Brain pericyte (primary cell): ENCODE measurements at places on chromosomes 1 and 21.

- DNase-seq: no peak
These were observed 60.8 kb downstream of the MEF2D start for GRCh38 chr1:156439777-156440183.

- DNase-seq: no peak
These were observed 19.6 kb downstream of the ZNF362 start for GRCh38 chr1:33275706-33276572.

DNA sequence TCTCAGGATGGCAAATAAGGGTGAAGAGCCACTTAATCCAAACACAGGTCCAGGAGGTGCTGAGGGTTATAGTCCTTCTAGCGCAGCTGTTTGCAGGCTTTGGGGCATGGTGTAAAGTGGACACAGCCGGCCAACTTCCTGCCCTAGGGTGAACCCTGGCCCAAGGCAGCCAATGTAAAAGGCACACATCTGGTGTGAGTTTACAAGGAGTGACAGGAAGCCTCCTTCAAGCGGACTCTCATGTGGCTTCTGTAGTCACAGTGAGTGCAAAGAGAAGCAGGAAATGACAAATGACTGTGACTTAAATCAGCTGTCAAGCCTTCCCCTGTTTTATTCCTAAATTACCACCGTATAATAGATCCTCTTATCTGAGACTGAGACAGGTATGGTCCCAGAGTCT lies 213.0 kb downstream of the CRB1 start:
- no peak for DNase-seq

GRCh38 chr1:239388578-239388977 lies 2.2 kb downstream of the CHRM3 start:
- DNase-seq: no peak

- no peak for DNase-seq
These were observed 386.6 kb downstream of the MATN1 start for GRCh38 chr1:30336550-30337323.

- no peak for DNase-seq
These were observed 126.4 kb upstream of the GALNT2 start for GRCh38 chr1:229940684-229941083.

- no peak for DNase-seq
These were observed 676.6 kb downstream of the USP25 start for GRCh38 chr21:16406355-16406754.

DNA sequence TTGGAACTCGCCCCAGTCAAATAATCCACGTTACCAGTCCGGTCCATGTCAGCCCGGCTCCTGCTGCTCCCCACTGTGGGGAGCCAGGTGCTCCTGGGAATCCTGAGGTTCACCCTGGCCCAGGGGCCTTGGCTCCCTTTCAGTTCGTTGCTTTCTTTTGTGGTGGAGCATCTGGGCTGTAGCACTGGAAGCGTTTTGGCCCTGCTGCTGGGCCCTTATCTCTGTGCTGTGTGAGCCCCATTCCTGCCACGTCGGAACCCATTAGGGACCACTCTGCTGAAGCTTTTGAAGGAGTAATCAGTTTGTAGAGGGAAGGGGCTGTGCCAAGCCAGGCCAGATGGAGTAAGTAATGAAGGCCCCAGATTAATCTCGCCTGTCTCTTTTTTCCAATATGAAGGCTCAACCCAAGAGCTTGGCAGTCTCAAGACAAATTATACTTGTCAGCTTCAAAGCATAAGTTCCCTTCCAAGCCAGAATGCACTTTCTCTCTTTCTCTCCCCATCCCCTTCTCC lies 82.3 kb downstream of the PGM1 start:
- no peak for DNase-seq

- DNase-seq: no peak
These were observed 26.6 kb downstream of the FAM89A start for GRCh38 chr1:231013391-231014015.
